ENCODE measurements at places on chromosomes 16 and 17.

DNA sequence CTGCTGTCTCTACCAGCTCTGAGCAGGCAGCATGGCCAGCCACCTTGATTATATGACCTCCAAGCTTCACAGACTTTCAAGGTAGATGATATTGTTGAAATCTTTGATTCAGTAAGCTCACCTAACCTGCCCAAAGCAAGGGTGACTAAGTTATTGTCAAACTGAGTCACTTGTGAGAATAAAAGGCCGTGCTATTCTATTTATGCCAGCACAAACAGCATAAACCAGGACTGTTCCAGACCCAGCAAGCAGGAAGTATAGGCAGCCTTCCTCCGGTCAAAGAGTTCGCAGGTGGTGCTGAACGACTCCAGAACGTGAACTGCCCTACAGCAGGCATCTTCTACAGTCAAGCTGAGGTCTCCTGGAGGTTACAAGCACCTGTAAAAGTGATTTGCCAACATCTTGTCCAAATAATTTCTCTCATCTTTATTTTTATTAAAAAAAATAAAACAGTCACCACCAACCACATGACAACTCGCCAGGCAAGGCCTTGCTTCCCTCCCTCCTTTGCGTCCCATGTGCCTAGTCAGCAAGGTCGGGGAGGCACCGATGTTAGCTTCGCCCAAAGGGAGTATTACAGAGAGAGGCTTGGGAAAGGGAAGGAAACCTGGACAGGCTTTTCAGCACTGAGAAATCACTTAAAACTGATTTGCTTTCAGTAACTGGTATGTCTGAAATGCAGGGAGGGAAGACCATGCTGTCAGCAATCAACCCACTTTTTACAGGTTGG lies 10.8 kb downstream of the ARL2BP start:
- DNase-seq, result no peak

DNA sequence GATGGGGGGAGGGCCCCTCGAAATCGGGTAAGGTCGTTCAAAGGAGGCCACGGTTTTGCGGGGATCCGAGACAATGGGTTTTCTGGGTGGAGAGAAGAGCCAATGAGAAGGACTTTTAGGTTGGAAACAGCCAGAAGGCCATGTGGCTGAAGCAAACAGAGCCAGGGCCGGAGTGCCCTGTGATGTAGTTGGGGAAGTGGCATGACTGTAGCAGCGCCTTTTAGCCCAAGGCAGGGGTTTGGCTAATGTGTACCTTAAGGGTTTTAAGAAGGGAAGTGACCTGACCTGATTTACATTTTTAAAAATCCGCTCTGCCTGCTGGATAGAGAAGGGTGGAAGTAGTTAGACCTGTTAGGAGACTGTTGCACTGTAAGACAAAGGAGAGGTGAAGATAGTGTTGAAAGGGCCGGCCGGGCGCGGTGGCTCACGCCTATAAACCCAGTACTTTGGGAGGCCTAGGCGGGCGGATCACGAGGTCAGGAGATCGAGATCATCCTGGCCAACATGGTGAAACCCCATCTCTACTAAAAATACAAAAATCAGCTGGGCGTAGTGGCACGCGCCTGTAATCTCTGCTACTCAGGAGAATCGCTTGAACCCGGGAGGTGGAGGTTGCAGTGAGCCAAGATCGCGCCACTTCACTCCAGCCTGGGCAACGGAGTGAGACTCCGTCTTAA lies 1.0 kb downstream of the LYRM1 start:
- peak; percentile 51 for DNase-seq

- DNase-seq, result no peak
These were observed 59.1 kb upstream of the CCL2 start for GRCh38 chr17:34195987-34196386.

- peak; percentile 28 for DNase-seq
These were observed 8.6 kb upstream of the ENPP7 start for GRCh38 chr17:79721993-79722671.

GRCh38 chr16:11315510-11315909 lies 29.7 kb upstream of the RMI2 start:
- DNase-seq, result no peak

DNA sequence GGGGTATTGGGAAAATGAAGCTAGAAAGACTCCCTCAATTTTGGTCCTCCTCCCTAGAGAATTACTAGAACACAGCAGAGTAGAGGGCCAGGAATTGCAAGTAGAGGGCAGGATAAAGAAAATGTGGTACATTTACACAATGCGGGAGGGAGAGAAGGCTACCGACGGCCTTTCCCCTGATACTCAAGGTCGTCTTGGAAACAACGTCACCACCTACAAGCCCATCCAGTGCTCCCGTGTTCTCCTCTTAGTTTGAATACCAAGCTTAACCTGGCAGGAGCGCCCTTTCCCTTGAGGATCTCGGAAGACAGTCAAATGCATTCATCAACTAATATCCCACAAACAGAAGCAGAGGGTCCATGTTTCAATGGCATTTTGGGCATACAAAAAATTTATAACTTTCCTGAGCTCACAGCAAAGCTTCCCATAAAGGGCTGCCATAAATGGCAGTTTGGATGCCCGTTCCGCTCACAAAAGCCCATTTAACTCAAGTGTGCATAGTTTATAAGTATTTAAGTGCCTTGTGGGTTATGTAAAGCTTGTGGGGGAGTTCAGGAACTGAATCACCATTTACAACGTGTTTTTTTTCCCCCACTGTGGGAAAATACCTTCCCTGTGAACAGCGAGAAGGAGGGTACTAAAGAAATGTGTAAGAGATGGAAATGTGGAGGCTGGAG lies 414.6 kb downstream of the SLC39A11 start:
- DNase-seq, result no peak

- DNase-seq, result no peak
These were observed 27.7 kb upstream of the MYOCD start for GRCh38 chr17:12637745-12638651.

DNA sequence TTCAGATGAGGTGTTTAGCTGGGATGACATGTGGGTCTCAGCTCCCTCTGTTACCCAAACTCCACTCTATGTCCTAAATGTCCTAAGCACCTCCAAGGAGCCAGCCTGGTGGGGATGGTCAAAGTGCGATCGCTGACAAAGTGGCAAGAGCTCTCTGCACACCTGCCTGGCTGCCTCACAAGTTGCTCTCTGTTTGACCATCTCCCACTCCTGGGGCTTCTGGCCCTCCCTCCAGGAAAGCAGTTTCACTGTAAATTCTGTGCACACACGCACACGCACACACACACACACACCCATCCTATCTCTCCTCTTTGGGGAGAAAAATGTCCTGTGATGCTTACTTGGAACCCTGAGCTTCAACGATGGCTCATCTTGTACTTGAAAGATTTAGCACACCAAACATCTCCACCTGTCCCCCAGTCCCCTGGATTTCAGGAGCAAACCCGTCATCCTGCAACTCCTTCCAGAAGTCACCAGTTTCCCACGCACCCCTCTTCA lies 1.7 kb downstream of the PITPNA start:
- DNase-seq, result no peak

GRCh38 chr16:84593825-84594724 lies 23.8 kb downstream of the COTL1 start:
- peak; percentile 68 for DNase-seq

DNA sequence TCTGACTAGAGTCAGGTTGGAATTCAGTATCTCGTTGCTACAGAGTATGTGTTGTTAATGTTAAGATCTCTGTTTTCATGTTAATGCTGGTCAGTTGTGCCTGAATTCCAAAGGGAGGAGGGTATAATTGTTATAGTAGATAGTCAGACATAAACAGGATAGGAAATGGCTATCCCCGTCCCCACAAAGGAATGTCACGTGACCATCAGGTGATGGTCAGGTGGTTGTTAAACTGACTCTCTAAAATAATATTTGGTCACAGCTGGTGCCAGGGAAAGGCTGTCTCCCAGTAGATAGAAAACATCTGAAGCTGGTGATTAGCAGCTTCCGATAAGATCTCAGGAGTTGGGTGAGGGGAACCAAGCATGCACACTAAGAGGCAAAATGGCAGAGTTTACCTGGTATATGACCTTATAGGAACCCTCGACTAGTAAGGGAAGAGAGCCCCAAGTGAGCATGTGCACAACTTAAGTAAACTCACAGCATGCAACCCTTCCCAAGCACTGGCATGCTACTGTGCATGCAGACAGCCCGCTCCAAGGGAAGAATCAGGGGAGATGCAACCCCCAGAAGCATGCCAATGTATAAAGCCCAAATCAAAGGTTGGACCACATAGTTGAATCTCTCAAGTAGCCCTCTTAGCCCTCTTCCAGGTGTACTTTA lies 27.4 kb upstream of the SLC6A2 start:
- no peak for DNase-seq

DNA sequence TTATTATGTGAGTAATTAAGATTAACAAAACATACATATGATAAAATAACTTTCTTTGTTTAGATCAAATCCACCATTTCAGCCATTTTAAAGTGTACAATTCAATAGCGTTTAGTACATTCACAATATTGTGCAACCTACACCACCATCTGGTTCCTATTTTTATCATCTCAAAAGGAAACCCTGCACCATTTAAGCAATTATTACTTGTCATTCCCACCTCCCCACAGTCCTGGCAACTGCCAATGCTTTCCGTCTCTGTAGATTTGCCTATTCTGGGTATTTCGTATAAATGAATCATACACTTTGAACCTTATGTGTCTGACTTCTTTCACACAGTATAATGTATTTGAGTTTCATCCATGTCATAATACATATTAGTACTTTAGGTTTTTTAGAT lies 162.5 kb upstream of the CNTNAP4 start:
- DNase-seq, result no peak

DNA sequence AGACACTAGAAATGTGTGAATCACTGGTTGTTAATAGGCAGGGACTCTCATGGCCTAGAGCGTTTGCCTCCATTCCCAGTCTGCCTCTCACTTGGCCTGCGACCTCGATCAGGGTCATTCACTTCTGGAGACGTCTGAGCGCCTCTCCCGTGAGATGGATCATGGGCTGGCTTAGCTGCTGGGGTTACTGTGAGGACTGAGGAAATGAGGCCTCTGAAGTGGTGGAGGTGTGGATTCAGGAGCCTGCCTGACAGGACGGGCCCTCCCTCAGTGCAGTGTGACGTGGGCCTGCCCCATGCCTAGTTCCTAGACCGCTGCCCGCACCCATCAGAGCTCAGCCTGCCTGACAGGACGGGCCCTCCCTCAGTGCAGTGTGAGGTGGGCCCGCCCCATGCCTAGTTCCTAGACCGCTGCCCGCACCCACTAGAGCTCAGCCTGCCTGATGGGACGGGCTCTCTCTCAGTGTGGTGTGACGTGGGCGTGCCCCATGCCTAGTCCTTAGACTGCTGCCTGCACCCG lies 61.9 kb downstream of the BANP start:
- DNase-seq, result no peak

GRCh38 chr16:69821844-69822173 lies 59.7 kb downstream of the WWP2 start:
- no peak for DNase-seq

DNA sequence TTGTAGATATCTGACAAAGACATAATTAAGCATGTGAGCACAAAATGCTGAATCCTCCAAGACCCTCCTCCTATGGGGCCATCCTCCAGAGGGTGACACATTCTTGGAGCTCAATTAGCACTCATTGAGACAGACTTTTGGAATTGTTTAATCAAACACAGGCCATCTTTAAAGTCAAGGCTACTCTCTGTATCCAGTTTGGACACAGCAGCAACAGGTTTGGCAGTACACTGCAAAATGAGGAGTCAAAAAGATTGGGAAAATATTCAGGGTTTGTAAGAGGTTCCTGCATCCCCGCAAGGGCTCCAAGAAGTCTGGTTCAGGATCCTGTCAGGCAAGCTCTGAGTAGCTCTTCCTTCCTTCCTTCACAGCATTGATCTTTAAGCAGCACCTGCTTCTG lies 1.3 kb downstream of the ITFG1 start:
- peak; percentile 4 for DNase-seq

DNA sequence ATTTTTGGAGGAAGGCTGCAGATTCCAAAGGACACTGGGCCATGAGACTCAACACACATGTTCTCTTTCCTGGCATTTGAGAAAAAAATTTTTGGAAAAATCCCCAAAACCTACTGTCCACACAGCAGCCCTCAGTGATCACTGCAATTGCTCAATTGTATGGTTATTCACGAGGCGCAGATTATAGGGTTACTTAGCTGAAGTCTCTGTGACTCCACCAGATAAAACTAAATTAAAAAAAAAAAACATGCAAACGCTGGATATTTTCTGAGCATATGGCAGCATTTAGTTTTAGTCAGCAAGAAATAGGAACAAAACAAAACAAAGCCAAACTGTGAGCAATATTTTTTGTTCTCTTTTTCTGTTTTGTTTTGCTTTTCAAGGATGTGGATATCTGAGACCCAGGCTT lies 83.8 kb upstream of the FAM20A start:
- no peak for DNase-seq

DNA sequence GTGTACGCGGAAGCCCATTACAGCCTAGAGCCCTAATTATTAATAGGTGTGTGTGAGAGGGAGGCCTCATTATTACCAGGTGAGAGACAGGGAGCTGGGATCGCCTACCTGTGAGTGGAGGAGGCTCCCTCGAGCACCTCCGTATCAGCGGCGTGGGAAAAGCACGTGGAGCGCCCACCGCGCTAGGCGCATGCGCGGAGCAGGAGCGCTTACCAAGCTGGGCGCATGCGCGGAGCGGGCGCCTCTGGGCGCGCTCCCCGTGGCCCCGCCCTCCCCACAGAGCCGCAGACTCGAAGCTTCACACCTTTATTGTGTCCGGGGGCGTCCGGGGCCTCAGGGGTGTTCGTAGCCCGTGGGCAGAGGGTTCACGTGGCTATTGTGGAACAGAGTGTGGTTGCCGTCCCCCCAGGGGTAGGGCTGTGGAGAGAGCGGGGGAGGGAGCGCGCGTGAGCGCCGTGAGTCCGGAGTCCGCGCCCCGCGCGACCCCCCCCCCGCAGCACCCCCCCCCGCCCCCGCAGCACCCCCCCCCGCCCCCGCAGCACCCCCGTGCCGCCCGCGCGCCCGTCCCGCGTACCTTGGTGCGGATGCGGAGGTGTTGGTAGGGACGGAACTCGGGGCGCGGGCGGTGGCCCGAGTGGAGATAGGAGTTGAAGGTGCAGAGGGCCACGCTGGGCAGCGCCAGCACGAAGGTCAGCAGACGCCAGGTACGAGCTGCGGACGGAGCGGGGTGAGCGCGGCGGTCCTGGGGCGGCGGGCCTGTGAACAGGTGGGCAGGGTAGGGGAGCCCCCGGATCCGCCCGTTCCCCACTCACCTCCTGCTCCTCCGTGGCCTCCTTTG lies 500 bp downstream of the COX6A2 start:
- DNase-seq, result peak; percentile 16

All from hematopoietic multipotent progenitor cell treated with erythropoietin and hydrocortisone succinate and interleukin-3 and kit ligand, for 8 days (in vitro differentiated cells).